ENCODE measurements at places on chromosomes 11 and 22.

- DNase-seq = no peak
Observed at GRCh38 chr11:38384568-38384967, 1786.5 kb upstream of the RAG2 start.

GRCh38 chr11:35177370-35177769 lies 38.4 kb downstream of the CD44 start:
- no peak for DNase-seq

GRCh38 chr22:44191036-44191454 lies 10.3 kb downstream of the PARVG start:
- no peak for DNase-seq

DNA sequence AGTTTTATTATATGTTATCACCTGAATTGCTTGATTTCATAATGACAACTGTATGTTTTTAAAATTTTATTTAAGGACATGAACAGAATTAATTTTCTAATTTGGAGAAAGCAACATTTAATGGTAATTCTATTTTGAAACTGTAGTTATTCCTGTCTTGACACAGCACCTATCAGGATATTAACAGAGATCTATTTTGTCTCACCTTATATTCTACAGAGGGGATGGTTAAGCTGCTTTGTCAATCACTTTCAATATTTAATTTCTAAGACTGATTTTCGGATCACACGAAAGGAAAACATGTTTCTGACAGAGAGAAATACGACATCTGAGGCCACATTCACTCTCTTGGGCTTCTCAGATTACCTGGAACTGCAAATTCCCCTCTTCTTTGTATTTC lies at the start of gene OR5D16:
TSS of gene OR5D16 (plus strand) at position 301 of the 400 bp plus-strand sequence. CDS start at position 301, 0 bp downstream.
- DNase-seq = no peak

DNA sequence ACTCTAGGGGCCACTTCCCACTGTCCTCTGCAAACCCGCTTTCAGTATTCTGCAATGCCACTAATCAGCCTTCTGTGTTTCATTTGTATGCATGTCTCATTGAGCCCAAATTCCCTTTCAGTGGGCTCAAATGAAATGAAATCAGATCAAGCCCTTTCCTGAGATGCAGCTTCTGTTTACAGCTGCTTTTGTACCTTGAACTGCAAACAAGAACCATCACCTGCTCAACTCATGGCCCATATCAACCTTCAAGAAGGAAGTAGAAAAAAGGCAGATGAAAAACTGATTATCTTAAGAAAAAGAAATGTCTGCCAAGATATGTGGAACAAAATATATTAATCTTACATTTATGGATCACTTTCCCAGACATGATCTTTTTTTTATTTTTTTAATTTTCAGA lies 141.1 kb upstream of the ARHGAP42 start:
- DNase-seq = no peak

- DNase-seq = no peak
Observed at GRCh38 chr22:32558681-32559355, 84.2 kb downstream of the FBXO7 start.

DNA sequence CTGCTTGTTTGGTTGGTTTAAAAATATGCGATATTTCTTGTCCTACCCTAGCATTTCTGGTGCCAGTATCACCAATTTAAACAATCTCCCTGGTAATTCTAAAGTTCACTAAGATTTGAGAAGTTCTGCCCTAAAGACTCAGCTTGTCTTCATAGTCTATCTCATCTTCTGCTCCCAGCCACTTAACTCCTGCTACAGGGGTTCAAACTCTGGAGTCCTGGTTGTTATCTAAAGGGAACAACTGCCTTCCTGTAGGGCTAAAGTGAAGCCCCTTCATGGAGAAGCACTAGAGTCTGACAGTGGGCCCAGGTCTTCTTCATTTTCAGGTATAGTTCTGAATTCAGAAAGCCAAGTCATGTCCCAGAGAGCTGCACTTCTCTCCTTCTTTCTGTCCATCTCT lies 73.2 kb downstream of the CTNND1 start:
- no peak for DNase-seq

- DNase-seq = no peak
Observed at GRCh38 chr11:36620246-36620645, 22.2 kb upstream of the RAG2 start.

- no peak for DNase-seq
Observed at GRCh38 chr22:22026157-22026831, 43.7 kb upstream of the TOP3B start.

GRCh38 chr11:10414659-10415058 lies 40.4 kb upstream of the AMPD3 start:
- DNase-seq = no peak

DNA sequence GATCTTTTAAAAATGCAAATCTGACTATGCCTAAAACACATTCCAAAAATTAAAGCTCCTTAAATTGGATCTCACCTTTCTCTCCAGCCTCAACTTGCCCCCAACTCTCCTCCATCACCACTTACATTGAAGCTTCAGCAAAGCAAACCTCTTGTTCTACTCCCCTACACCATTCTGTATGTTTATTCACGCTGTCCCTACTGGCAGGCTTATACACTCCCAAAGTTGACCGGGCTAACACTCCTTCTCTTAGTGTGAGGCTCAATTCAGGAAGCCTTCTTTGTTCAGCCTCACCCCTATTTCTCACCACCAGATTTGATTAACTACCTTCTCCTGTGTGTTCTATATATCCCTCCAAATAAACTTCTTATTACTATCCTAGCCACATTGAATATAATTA lies 1.8 kb upstream of the GDPD4 start:
- no peak for DNase-seq

GRCh38 chr22:35133702-35134380 lies 67.9 kb downstream of the ISX start:
- no peak for DNase-seq

DNA sequence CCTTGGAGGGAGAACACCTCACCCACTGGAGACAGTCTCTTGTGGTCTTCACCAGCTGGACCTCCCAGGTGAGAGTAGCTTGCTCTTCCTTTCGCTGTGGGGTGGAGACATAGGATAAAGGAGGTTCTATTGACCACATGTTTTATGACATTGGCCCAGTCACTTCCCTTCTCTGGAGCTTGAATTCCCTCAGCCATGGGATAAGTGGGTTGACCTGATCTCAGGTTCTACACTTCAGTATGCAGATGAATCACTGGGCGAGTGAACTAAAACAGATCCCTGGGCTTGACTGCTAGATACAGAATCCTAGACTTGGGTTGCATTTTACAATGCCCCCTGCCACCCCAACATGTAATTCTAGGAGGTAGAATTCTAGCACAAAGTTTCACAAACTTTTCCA lies 54.8 kb upstream of the PRSS23 start:
- DNase-seq = no peak

DNA sequence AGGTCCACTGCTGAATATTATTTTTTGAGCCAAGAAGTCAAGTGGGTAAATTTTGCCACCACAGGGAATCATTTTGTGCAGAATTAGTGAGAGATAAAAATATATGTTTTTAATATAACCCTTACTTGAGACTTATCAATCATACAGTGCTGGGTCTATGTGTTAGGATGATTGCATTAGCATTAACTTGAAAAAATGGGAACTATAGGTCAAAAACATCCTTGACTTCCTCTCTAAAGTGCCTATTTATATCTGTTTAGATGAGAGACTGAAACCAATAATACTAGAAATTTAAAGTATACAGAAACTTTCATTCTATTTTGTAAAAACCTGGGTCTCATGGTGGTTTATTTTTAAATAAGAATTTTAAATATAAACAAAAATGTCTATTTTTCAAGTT lies 65.1 kb upstream of the CARD18 start:
- no peak for DNase-seq

GRCh38 chr11:101436511-101437142 lies 147.2 kb downstream of the TRPC6 start:
- no peak for DNase-seq

DNA sequence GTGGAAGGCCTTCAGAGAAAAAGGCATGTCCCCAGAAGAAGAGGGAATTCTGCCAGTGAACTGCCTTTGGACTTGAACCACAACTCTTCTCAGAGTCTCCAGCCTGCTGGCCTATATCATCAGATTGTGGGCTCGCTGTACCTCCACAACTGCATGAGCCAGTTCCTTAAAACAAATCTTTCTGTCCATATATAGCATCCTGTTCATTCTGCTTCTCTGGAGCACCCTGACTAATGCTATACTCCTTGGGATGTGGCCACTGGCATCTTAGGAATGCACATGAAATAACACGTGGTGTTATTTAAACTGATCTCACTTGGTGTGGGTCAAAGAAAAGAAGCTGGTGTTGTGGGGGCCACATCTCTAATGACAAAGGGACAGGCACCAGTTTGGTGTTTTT lies 58.3 kb upstream of the VSTM5 start:
- DNase-seq = no peak

DNA sequence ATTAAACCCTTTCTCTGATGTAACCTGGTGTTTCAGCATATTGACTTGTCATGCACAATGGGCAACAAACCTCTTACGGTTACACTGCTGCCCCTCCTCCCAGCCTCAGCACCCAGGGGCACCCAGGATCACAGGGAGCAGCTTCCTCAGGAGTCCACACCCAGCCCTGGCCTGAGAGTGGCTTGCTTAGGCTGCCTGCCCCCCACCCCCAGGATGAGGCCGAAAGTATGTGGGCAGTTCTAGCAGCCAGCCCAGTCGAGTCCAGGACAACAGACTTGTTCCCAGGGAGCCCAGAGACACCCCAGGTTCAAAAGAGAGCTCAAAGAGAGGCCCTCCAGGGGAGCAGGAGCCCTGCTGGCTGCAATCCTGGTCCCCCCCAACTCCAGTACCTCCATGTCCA lies 108.1 kb upstream of the THY1 start:
- DNase-seq = no peak
